NCI-H146 (cell line): ENCODE measurements at places on chromosomes 7 and 10.

DNA sequence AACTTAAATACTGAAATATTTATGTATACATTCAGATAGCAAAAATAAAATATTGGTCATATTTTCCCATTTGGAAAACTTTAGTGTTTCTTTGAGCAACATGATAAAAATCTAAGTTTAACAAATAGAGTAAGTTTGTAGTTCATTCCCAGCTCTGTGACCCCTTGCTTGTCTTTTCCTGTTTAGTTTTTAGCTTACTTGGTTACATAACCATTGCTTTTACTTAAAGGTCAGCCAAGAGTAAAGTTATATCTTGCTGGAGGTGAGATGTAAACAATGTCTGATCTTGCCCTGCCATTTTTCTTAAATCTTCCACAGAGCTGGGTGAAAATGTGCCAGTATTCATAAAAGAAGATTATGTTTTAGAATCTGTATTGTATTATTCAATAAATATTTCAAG is 46.7 kb upstream of the MDFIC start:
- DNase-seq: no peak

DNA sequence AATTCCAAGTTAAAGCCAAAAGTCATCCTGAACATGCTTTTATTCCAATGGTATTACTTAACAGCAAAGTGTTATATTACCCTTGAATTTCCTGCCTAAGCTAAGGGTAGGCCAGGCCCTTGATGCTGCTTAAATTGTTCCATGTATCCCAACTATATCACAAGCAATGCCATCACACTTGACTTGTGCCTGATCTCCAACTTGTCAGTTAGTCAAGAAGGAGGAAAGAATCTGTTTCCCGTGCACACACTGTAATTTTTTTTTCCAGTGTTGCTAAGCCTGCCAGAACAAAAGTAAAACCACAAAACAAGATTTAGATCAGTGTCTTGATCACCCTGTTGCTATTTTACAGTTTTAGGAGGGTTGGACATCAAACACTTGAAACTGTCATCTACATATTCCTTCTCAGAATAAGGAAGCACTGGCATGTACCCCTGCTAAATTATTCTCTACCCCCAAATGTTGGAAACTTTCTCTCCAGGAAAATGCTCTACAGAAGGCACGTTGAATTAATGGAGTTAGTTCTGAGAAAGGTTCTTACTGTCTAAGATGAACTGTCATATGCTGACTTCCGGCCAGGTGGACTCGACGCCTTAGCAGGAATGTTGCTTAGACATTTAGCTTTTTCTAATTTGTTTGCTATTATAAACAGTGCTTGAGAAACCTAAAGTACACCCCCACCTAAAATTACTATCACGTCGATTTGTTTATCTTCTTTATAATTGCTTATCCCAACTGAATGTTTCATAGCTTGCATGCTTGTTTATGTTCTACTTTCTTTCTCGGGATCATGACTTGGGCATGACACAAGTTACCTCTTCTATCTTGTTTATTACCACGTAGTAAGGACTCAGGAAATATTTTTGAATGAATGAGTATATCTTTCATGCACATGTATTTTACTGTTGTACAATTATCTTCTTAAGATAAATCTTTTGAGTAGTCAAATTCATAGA is 105.5 kb upstream of the ZNF438 start:
- no peak for DNase-seq

GRCh38 chr7:80097756-80098155 is 36.9 kb upstream of the GNAI1 start:
- DNase-seq: no peak

GRCh38 chr7:50595491-50596102 is 30.4 kb upstream of the DDC start:
- DNase-seq: peak; percentile 68

- no peak for DNase-seq
Observed at GRCh38 chr7:18653381-18654155, 158.0 kb downstream of the HDAC9 start.

DNA sequence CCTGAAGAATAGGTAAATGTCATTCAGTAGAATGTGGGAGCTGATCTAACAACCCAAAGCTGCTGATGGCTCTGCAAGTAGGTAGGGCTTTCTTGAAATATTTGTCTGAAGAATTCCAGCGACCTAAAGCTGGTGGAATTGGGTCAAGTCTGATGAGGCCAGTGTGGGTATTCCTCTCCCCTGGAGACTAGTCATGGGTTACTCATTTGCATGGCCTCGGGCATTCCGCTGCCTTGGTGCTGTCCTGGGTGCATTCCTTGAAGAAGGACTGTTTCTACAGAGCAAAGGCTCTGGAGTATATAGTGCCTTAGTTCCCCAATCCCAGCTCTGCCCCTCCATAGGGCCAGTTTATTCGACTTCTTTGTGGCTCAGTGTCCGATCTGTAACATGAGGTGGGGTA is 19.2 kb downstream of the PDK4 start:
- no peak for DNase-seq

GRCh38 chr7:96388620-96389383 is 66.9 kb upstream of the SLC25A13 start:
- no peak for DNase-seq

GRCh38 chr7:94237417-94237816 is 157.3 kb upstream of the COL1A2 start:
- no peak for DNase-seq

- no peak for DNase-seq
Observed at GRCh38 chr10:26841733-26842317, 18.9 kb downstream of the ABI1 start.

DNA sequence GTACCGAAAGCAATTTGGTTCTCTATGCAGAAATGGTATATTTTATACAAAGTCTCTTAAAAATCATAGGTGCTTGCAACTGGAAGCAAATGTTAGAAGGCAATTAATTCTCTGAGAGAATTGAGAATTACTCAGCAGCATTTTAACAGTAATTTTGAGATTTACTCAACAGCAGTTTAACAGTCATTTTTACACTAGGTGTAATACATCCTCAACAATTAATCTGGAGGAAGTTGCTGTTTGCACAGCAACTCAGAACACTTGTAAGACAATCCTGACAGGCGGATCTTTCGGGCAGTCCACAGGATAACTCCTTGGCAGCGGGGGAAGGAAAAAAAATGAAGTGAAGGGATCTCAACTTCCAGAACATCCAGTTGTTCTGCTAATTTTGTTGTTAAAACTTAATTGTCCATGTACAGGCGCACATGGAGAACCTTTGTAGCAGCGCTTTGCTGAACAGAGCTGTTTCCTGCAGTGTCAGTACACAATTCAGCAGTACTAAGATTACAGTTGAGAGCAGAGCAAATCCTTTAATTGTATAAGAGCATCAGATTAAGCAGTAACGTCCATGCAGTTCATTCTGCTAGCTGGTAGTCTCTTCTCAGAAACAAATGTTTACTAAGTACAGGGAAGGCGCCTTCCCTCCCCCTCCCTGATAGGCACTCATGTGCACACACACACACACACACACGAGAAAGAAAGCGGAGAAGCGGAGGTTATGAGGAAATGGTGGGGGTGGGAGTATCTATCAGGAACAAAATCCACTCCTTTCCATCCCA is 43.8 kb downstream of the ENO4 start:
- peak; percentile 57 for DNase-seq

GRCh38 chr10:31359979-31360378 is 41.0 kb downstream of the ZEB1 start:
- DNase-seq: no peak

DNA sequence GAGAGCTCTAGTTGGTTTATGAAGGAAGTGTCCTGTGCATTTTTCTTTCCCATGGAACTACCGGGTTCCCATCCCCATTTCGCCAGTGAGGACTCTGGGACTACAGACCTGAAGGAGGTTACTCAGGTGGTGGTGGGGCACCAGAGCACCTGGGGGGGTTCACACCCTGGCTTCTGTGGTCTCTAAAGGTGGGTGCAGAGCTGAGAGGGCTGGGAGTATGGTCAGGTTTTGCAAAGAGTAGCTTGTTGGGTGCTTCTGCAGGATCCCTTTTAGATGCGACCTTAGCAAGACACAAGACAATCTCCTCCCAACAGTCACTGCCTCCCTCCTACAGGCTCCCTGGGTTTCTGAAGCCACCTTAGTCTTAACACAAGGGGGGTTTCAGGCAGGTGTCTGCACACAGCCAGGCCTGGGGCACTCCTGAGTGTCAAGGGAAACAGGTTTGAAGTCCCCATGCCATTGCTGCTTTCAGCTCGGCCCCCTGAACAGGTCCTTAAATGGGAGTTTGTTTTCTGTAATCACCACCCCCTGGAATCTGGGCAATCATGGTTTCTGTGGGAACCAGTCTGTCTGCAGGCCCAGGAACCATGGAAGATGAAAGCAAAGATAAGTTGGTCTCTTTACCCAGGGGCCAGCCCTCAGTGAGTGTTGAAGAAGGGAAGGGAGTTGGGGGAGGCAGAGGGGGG is 9.9 kb upstream of the CXCL12 start:
- DNase-seq: no peak

- DNase-seq: peak; percentile 82
Observed at GRCh38 chr10:34297541-34298345, 517.4 kb downstream of the PARD3 start.

- no peak for DNase-seq
Observed at GRCh38 chr10:78950656-78951587, 117.8 kb upstream of the ZMIZ1 start.

DNA sequence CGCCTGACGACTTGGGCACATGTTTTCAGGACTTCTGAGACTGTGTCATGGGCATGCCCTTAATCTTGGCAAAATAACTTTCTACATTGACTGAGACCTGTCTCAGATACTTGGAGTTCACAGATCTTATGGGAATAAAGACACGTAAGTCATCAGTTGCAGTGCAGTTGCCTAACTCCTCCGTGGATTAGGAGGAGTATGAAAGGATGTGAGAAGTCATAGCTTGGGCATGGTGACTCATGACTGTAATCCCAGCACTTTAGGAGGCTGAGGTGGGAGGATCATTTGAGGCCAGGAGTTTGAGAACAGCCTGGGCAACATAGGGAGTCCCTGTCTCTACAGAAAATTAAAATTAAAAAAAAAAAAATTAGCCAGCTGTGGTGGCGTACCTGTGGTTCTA is 49.6 kb downstream of the EXOC6 start:
- no peak for DNase-seq

- DNase-seq: no peak
Observed at GRCh38 chr10:10797513-10797912, 220.2 kb upstream of the CELF2 start.

- no peak for DNase-seq
Observed at GRCh38 chr7:110386913-110387312, 704.0 kb upstream of the LRRN3 start.

- DNase-seq: no peak
Observed at GRCh38 chr7:43015301-43015700, 83.1 kb downstream of the MRPL32 start.

DNA sequence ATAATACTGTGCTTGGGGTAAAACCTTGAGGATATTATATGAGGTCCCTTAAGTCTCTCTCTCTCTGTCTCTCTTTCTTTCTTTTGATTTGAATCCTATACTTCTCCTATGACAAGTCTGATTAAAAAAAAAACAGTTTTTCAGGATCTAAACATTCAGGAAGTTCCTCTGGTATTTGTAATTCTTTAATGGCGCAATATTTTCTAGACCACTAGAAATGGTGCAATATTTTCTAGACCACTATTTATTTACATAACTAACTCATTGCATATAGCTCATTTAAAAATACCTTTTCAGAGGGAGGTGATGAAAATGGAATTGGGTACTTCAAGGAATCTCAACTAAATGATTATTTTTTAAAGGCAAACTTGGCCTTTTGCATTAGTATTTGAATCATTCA is 1235.3 kb downstream of the GATA3 start:
- DNase-seq: no peak

- DNase-seq: no peak
Observed at GRCh38 chr7:25859412-25860274, 292.4 kb upstream of the NFE2L3 start.

DNA sequence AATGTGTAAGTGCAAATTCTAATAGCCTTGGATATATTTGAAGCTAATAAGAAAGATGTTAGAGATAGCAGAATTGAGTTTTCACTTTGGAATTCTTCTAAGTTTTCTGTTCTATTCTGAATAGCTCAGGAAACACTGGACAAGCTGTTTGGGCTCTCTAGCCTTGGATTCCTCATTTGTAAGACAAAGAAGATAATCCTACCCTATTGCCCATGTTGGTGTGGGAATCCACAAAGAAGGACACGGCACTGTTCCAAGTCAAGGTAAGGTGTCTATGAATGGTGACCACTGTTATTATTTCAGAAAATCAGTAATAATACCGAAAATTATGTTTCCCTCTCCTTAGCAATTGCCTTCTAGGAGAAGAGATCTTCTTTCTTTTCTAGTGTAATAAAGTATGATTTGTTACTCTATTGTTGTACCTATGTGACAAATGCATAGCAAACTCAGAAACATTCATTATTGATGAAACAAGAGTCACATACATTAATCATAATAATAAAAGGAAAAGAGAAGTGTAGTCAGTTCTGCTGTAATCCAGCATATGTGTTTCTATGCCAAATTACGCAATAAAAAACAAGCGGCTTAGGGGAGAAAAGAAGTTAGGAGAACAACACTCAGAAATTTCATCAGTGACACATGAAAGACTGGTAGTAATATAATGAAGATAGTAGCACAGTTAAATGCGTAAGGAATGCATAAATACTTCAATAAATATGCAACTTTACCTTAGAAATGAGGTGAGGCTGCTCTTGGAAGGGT is 1012.3 kb upstream of the PHF14 start:
- DNase-seq: no peak

GRCh38 chr10:50369931-50370330 is 118.6 kb upstream of the ASAH2 start:
- no peak for DNase-seq

DNA sequence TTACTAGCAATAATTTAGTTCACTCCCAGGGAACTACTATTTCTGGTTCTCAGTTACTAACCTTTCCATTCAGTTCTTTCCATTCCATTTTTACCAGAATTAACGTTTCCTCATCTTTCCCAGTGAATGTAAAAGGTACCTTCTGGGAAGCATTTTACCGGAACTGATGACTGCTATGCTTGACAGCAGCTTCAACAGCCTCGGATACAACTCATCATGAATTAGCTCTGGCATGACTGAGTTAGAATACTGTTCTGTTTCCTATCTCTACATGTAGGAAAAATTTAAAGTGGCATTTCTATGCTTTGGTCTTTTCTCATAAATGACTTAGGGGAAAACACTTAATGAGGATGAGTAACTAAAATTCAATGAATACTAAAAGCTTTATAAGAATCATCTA is 18.6 kb downstream of the TAS2R41 start:
- DNase-seq: no peak

DNA sequence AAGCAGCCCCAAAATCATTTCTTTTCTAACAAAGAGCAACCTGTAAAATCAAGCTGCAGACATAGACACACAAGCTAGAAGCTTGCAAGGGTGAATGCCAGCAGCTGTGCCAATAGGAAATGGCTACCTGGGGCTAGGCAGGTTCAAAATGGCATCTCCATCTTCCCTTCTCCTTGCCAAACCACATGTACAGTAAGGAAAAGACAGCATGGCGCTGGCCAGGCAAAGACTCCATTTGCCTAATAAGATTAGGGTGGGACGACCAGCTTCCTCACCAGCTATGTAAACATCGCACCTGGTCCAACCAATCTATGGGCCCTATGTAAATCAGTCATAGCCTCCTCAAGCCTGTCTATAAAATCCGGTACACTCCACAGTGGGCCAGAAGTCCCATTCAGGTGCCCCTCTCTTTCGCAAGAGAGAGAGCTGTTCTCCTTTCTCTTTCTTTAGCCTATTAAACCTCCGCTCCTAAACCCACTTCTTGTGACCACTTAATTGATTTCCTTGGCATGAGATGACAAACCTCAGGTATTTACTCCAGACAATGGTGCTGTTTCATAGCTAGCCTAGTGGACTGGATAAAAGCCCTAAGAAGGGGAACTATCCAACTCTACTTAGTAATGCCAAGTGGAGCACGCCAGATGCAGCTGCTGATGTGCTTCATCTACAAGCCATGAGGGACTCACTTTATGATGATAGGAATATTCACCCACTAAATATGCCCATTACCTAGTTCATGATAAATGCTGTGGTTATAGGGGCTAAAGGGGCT is 44.1 kb downstream of the HTR7 start:
- DNase-seq: no peak
